ENCODE measurements at places on chromosomes 5 and 9. TPM values are rescaled to one million over a fixed set of nuclear protein-coding genes. Genes with fewer than 3 reads are reported as not detected.

ASPN gene
- 2.5 TPM for polyA plus RNA-seq

DNA sequence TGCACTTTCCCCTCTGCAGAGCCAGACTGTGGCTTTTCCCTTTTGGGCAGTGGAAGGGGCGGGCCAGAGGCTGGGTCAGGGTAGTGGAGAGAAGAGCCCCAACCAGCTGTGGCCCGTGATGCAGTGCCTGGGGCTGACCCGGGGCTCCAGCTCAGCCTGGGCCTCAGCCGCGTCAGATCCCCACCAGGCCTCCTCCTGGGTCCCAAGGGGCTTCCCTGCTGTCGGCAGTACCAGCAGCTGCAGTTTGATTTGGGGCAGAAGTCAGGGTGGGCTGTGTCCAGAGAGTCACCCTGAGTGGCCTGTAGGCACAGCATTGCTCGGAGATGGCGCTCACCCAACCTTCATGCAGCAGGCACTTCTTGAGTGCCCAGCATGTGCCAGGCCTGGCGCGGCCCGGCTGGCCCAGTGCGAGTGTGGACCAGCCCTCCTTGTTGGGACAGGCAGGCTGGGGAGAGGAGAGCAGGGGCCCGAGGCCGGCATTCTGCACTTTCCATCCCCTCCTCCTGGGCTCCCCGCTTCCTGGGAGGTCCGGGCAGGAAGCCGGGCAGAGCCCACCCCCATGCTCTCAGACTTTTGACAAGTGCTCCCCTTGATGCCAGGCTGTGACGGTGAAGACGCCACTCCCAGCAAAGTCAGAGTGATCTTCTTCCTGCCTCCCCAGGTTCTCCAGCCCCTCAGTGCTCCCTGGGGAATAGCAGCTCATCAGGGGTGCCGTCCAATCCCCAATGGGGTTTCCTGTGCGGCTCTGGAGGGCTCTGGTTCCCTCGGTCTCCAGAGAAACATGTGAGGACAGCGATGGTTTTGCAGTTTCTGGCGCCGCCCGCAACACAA is 88.3 kb upstream of the COL5A1 start:
- H3K36me3 ChIP-seq = no peaks in the 10 kb centered on the region
- H3K4me3 ChIP-seq = no peak overlapping the region
- peak; percentile 65 for DNase-seq
- no peak overlapping the region for H3K27ac ChIP-seq
- no peaks in the 10 kb centered on the region for H3K27me3 ChIP-seq
- no peaks in the 10 kb centered on the region for H3K4me1 ChIP-seq

TLR4 gene
- polyA plus RNA-seq = 7.2 TPM

DNA sequence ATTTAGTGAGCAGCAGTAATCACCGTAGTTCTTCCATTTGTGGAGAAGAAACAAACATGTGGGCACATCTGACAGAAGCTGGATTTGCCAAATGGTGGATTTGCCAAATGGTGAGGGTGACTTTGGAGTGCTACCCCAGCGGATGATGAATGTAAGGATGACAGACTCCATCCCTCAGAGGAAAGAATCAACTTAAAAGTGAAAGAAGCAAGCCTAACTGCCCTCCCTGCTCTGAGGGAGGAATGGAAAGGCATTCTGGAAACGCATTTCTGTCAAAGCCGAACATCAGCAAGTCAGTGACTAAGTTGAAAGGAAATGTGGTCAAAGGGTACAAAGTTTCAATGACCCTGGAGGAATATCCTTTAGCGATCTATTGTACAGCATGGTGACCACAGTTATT is 143.5 kb downstream of the GPBP1 start:
- H3K4me3 ChIP-seq = no peak overlapping the region
- H3K36me3 ChIP-seq = no peaks in the 10 kb centered on the region
- H3K4me1 ChIP-seq = no peaks in the 10 kb centered on the region
- no peak for DNase-seq
- H3K27me3 ChIP-seq = no peaks in the 10 kb centered on the region
- H3K27ac ChIP-seq = peak overlapping the region; percentile 42

DNA sequence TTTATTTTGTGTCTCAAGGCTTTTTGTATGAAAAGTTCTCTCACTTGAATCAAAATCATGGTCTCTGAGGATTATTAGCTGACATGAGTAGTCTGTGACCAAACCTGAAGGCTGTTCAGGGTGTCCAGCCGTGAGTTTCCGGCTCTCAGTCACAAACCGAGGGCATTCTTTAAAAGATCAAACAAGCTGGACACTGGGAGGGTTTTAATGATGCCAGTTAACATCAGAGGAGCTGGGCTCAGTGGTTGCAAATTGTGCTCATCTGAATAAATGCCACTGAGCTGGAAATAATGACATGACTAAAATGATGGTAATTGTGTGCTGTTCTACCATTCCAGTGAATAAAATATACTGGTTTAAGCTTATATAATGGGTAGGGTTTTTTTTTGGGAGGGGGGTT is 153.1 kb downstream of the FOCAD start:
- H3K27me3 ChIP-seq = no peaks in the 10 kb centered on the region
- DNase-seq = no peak
- no peaks in the 10 kb centered on the region for H3K36me3 ChIP-seq
- H3K4me1 ChIP-seq = no peaks in the 10 kb centered on the region
- no peak overlapping the region for H3K4me3 ChIP-seq

SEMA6A gene
- 16.3 TPM for polyA plus RNA-seq

GRCh38 chr5:73381590-73382400 is 66.8 kb downstream of the FOXD1 start:
- peak overlapping the region; percentile 34 for H3K4me3 ChIP-seq
- no peak for DNase-seq
- peaks cover 43% of the 10 kb centered on the region for H3K27me3 ChIP-seq

- H3K36me3 ChIP-seq = no peaks in the 10 kb centered on the region
- no peak overlapping the region for H3K4me3 ChIP-seq
- no peak overlapping the region for H3K27ac ChIP-seq
- H3K4me1 ChIP-seq = no peaks in the 10 kb centered on the region
- DNase-seq = no peak
- H3K27me3 ChIP-seq = no peaks in the 10 kb centered on the region
Measured at GRCh38 chr9:90038763-90039162, 434.0 kb downstream of the GADD45G start.

- H3K27ac ChIP-seq = no peak overlapping the region
- no peaks in the 10 kb centered on the region for H3K27me3 ChIP-seq
- DNase-seq = no peak
- H3K4me3 ChIP-seq = no peak overlapping the region
Measured at GRCh38 chr9:99023831-99024230, 80.1 kb downstream of the COL15A1 start.

GRCh38 chr5:142820447-142820846 is 50.3 kb downstream of the ARHGAP26 start:
- H3K27ac ChIP-seq = no peak overlapping the region
- no peaks in the 10 kb centered on the region for H3K36me3 ChIP-seq
- no peak for DNase-seq
- no peak overlapping the region for H3K4me3 ChIP-seq
- no peaks in the 10 kb centered on the region for H3K27me3 ChIP-seq
